HFFc6 (cell line): ENCODE measurements at places on chromosomes 7 and 10. TPM values are rescaled to one million over a fixed set of nuclear protein-coding genes. Genes with fewer than 3 reads are reported as not detected.

Gene MMRN2
- total RNA-seq, result 0.72 to 1.6 TPM (median 0.89 TPM) in 3 replicates

GRCh38 chr7:144401490-144401889, 2.0 kb downstream of the NOBOX start:
- no peaks in the 10 kb centered on the region for H3K36me3 ChIP-seq
- DNase-seq, result no peak
- H3K4me3 ChIP-seq, result no peak overlapping the region
- H3K27ac ChIP-seq, result no peak overlapping the region

Gene ELN
- 5.7 to 19.1 TPM (median 9.3 TPM) in 3 replicates for total RNA-seq

DNA sequence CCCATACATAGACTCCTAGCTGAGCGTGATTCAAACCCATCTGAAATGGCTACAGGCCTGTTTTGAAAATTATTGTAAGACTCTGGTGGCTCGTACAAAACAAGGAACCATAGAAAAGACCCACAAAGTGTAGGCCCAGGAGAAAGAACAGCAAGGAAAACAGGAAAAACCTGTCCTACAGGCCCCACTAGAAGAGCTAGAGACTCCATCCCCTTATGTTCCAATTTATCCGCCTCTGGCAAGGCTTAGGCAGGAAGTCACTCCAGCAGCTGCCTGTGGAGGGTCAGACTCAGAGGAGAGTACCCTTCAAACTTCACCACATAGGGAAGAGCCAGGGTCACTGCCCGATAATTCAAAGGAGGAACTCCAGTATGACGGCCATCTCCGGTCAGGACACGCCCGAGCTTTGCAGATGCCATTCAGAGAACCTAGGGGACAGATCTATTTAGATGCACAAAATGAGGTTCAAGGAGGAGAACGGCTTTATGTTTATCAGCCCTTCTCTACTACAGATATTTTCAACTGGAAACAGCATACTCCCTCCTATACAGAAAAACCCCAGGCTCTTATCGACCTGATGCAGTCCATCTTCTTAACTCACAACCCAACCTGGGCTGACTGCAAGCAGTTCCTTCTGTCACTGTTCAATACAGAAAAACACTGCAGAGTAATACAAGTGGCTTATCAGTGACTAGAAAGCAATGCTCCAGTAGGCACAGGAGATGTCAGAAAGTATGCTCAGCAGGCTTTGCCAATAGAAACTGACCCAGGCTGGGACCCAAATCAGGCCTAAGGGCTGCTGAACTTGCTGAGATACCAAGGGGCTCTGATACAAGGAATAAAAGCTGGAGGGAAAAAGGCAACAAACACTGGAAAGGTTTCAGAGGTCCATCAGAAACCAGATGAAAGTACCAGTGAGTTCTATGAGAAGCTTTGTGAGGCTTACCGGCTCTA, 8.6 kb upstream of the ZNF33B start:
- DNase-seq, result no peak
- H3K4me3 ChIP-seq, result no peak overlapping the region
- no peaks in the 10 kb centered on the region for H3K4me1 ChIP-seq
- H3K27me3 ChIP-seq, result peaks cover 9% of the 10 kb centered on the region
- H3K27ac ChIP-seq, result no peak overlapping the region

- DNase-seq, result peak; percentile 36
- H3K36me3 ChIP-seq, result peaks cover 11% of the 10 kb centered on the region
- peaks cover 1% of the 10 kb centered on the region for H3K27me3 ChIP-seq
- peaks cover 18% of the 10 kb centered on the region for H3K4me1 ChIP-seq
- no peak overlapping the region for H3K4me3 ChIP-seq
Measured at GRCh38 chr7:105906695-105907094, 30.3 kb upstream of the ATXN7L1 start.
